ENCODE measurements at places on chromosomes 5 and 9.
A peak's percentile ranks its signal among the peaks of the same experiment; 100 is the strongest.

DNA sequence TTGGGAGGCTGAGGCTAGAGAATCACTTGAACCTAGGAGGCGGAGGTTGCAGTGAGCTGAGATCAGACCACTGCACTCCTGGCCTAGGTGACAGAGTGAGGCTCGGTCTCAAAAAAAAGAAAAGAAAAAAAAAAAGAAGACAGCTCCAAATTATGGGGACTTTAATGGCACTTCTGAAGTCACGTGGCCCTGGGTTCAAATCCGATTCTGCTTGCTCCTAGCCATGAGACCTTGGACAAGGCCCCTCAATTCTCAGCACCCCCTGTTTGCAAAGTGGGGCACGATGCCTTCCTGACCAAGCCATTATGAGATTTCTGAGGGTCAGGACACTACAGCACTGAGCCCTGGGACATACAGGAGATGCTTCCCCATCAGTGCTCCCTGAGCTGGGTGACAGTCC is 1.1 kb upstream of the ENG start:
- DNase-seq, result no peak

DNA sequence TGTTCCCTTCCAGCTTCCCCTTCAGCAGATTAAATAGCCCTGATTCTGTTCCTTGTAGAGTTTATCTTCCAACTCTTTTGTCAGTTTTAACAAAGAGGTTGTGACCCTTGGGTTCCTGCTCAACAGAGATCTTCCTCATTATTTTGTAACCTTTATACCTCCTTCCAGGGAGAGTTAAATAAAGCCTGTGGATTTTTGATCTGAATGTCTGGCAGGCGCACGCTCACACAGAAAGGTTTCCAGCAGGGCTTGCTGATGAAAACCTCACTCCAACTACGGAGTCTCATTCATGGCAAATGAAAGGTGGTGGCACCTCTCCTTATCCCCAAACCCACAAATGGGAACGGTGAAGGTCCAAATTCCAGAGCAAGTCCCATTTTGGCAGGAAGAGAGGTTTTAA is 129.0 kb downstream of the SREK1 start:
- DNase-seq, result no peak

DNA sequence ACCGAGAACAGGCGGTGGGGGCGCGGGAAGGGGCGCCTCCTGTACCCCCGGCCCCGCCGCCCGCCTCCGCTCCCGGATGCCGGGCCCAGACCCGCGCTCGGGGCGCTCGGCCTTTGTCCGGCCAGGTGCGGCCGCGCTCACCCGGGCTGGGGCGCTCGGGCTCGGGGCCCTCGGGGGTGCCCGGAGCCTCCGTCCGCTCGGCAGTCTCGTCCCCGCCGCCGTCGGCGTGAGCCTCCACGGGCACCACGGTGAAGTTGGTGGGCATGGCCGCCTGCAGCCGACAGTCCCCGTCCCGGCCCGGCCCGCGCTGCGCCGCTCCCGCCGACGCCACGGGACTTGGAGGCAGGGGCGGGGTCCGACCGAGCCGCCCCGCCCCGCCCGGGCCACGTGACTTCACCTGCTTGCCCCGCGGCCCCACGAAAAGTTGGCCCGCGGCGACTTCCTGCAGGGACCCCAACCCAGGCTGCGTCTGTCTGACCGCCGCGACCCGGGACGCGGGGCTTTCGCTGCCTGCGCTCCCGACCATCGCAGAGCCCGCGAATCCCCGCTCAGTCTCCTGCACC is at the start of gene SLC12A7:
TSS of gene SLC12A7 (minus strand) at position 337 of the 563 bp plus-strand sequence. CDS start at position 265, 72 bp downstream.
- DNase-seq, result peak; percentile 45

DNA sequence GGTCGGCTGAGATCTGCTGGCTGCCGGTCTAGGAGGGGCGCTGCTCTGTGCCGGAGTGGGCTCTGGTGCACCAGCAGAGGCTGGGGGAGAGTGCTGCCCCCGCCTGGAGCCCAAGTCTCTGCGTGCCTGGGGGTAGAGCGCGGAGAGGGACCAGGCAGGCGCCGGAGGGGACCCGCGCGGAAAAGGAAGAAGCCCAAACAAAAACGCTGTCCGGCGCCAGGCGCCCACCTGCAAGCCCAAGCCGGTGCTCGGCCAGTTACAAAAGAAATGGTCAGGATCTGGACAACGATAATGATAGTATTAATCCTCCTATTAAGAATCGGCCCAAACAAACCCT is 571 bp upstream of the S1PR3 start:
- no peak for DNase-seq

GRCh38 chr5:101431201-101431600 is 528.1 kb upstream of the ST8SIA4 start:
- no peak for DNase-seq

DNA sequence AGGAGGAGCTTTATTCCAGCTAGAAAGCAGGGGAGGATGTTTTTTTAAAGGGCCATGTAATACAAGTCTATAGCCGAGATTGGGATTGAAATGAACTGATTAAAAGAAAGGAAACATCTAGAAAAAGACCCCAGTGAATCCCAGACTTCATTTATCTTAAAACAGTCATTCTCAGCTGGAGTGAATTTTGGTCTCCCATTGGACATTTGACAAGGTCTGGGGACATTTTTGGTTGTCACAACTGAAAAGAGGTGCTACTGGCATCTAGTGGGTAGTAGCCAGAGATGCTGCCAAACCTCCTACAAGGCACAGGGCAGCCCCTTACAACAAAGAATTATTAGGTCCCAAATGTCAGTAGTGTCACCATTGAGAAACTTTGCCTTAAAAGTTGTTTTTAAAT is 16.3 kb upstream of the SPINK4 start:
- no peak for DNase-seq

GRCh38 chr9:15889555-15889954 is 336.7 kb downstream of the CCDC171 start:
- no peak for DNase-seq

GRCh38 chr9:116795821-116796220 is 108.7 kb downstream of the TRIM32 start:
- DNase-seq, result no peak

Measured in CD4-positive, alpha-beta T cell treated with Interleukin-21 for 1 hour (primary cell).